ENCODE measurements at places on chromosomes 12 and 14.

DNA sequence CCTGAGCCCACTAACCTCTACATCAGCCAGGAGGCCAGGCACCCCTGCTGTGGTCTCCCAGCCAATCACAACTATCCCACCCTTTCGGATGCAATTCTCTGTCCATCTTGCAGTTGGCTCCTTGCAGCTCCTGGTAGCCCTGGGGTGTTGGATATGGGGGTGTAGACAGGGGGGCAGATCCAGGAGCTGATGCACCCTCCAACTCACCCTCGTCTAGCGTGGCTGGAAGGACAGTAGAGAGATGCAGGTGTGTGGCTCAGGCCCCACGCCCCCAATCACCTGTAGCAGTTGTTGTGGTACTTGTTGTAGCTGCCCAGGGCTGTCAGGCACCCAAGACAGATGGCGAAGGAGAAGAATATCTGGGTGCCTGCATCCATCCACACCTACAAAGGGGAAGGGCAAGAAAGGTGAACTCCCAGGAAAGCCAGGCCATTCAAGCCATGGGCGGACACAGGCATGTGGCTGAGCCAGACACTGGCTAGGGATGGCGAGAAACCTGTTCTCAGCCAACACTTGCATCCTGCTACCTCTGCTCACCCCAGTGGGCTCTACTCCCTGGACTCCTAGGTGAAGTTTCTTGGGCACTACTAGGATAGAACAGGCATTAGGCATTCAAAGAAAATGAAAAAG lies 13.4 kb upstream of the SLC6A12 start:
- DNase-seq = no peak

DNA sequence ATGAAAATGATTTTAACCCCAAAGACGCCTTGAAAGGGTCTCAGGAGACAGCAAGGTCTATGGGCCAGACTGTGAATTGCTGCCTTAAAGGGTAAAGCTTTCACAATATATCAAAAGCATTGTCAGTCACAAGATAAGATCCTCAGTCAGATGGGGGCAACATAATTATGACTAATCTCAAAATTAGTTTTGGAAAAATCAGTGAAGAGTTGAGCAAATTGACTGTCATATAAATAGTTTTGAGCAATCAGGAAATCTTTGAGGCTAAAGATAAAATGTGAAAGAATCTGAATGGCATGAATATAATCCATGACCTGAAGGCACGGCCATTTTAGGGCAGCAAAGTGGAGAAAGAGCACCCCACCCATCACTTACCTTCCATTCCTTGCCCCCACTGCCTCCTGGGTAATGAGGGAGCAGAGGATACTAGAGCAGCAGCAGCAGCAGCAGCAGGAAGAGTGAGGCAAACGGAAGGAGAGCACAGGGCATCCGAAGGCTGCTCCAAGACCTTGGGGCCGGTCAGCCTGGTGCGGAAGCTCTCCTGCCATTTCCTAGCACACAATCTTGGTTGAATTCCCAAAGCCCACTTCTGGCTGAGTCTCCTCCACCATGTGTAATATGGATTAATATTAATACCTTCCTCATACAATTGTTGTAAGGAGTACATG lies 7.0 kb downstream of the STON2 start:
- DNase-seq = no peak

DNA sequence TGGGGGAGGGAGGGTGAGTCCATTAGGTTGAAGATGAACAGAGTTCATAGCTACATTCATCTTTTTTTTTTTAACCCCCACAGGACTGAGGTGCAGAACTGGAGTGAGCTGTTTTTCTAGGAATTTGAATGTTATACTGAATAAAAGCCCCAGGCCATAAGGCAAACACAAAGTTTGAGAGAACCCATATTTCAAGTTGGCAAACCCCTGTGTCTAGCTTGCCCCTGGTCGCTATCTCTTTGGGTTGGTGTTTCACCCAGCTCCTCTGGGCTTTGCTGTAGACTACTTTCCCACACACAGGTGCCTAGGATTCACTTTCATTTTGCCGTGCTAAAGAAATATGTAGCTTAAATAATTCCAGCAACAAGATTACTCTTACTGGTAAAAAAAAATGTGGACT lies 5.2 kb upstream of the LMO3 start:
- no peak for DNase-seq

DNA sequence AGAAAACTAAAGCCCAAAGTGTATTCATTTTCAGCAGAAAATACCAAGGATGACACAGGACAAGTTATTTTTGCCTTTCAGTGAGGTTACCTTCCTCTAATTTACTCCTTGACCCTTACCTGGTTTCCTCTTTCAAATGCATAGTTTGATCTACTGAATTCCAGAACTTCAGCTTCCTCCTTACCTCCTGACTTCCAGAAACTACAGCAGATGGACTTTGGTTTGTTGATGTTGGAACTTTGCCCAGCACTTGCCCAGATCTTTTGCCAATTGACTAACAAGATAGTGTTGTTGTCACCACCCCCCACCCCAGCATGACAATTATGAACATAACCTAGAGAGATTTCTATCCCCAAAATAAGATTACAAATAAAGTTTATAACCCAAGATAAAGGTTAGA lies 63.2 kb downstream of the NAV3 start:
- no peak for DNase-seq

DNA sequence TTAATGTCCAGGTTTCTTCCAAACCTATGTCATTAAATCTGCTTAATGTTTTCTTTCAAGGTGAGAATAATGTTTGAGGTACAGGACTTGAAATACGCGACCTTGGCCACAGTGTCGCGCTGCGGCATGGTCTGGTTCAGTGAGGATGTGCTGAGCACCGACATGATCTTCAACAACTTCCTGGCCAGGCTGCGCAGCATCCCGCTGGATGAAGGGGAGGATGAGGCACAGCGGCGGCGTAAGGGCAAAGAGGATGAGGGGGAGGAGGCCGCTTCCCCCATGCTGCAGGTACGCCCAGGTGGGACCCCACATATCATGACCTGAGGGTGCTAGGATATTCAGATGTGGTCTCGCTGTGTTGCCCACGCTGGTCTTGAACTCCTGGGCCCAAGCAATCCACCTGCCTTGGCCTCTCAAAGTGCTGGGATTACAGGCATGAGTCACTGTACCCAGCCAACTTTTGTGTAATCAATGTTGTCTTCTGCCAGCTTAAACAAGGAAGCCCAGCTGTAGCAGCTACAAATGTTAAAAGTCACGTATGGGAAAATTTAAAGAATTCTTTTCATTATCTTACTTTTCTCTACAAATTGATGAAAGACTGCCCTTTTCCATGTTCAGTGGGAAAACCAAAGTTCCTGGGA lies 50.8 kb downstream of the DYNC1H1 start:
- no peak for DNase-seq
